ENCODE measurements at places on chromosomes 5 and 9. TPM values are rescaled to one million over a fixed set of nuclear protein-coding genes. Genes with fewer than 3 reads are reported as not detected.

The PCDH12 gene
- 0.05 TPM for total RNA-seq

The PLPP7 gene
- total RNA-seq, result 0.14 TPM

The CER1 gene
- total RNA-seq, result not detected

The MELK gene
- 34.1 TPM for total RNA-seq

The ANKS6 gene
- 32.2 TPM for total RNA-seq

The EGFLAM gene
- total RNA-seq, result 53.0 TPM

The NPR2 gene
- 7.0 TPM for total RNA-seq

The SPATA31C1 gene
- not detected for total RNA-seq

The SLC46A2 gene
- not detected for total RNA-seq

The STC2 gene
- 96.3 TPM for total RNA-seq

The PCDHGA8 gene
- total RNA-seq, result 1.4 TPM

The GPR150 gene
- total RNA-seq, result not detected

The SPINK6 gene
- 0.52 TPM for total RNA-seq

The SAXO1 gene
- not detected for total RNA-seq

The FAF2 gene
- total RNA-seq, result 60.4 TPM

The ADAMTSL1 gene
- 0.40 TPM for total RNA-seq

The SLC34A1 gene
- not detected for total RNA-seq

Data from NCI-H460 (cell line).